ENCODE measurements at places on chromosomes 7 and 10. TPM values are rescaled to one million over a fixed set of nuclear protein-coding genes. Genes with fewer than 3 reads are reported as not detected.
A peak's percentile ranks its signal among the peaks of the same experiment; 100 is the strongest.

LLCFC1 gene
- total RNA-seq: not detected

CALHM1 gene
- total RNA-seq: not detected

PSD gene
- total RNA-seq: 2.0 TPM

CNPY1 gene
- total RNA-seq: not detected

DNA sequence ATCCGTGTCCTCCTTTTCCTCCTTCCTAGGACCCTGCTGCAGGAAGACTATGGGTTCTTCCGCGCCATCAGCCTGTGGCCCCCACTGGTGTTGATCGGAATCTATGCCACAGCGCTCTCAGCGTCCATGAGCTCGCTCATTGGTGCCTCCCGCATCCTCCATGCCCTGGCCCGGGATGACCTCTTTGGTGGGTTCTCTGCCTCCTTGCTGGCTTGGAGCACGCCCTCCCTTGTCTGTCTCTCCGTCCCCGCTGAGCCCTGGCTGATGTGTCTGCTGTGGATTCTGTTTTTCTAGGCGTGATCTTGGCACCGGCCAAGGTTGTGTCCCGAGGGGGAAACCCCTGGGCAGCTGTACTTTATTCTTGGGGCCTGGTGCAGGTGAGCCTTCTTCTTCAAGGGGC, 7.3 kb upstream of the TRIP6 start:
- H3K27me3 ChIP-seq: no peaks in the 10 kb centered on the region
- H3K36me3 ChIP-seq: peaks cover 32% of the 10 kb centered on the region
- no peaks in the 10 kb centered on the region for H3K4me1 ChIP-seq
- DNase-seq: no peak
- H3K4me3 ChIP-seq: no peak overlapping the region

GRCh38 chr7:158569858-158570323, 17.7 kb downstream of the PTPRN2 start:
- no peaks in the 10 kb centered on the region for H3K27me3 ChIP-seq
- no peak overlapping the region for H3K27ac ChIP-seq
- H3K4me3 ChIP-seq: no peak overlapping the region
- H3K4me1 ChIP-seq: no peaks in the 10 kb centered on the region
- H3K36me3 ChIP-seq: no peaks in the 10 kb centered on the region

- H3K4me3 ChIP-seq: no peak overlapping the region
- DNase-seq: peak; percentile 88
- peaks cover 3% of the 10 kb centered on the region for H3K36me3 ChIP-seq
- H3K27me3 ChIP-seq: no peaks in the 10 kb centered on the region
Measured at GRCh38 chr10:24685958-24686540, 37.6 kb downstream of the ARHGAP21 start.

DNA sequence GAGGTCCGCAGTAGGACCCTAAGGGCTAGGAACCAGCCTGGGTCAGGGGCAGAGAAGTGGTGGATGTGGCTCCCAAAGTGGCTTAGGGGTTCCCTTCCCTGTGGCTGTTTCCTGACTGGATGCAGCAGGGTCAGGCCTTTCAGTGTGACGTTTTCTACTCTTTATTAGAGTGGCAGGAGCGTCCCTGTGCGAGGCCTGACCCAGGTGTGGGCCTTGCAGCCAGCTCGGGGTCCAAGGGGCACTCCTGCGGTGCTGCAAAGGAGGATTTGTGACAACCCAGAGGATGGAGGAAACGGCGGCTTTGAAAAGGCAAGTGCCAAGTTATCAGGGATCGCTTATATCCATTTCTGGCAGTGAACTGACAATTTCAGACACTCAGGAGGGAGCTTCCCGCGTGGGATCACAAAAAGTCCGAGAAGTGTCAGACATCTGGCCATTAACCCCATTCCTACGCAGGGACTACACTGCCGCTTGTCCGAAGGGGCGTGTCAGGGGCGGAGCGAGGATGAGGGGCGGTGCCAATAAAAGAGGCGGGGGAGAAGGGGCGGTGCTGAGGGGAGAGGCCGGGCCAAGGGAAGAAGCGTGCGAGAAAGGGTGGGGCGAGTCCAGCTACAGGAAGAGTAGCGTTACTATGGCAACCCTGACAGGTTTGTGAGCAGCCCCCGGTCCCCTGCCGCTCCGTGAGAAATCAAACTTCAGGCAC, 98.8 kb upstream of the ZNF722 start:
- no peak overlapping the region for H3K27ac ChIP-seq
- H3K36me3 ChIP-seq: no peaks in the 10 kb centered on the region
- DNase-seq: no peak
